Caco-2 (cell line): ENCODE measurements at places on chromosomes 3 and 15. TPM values are rescaled to one million over a fixed set of nuclear protein-coding genes. Genes with fewer than 3 reads are reported as not detected.

The ANKDD1A gene
- total RNA-seq, result 1.3 and 1.6 TPM in 2 replicates

The FBXW12 gene
- 1.7 and 2.3 TPM in 2 replicates for total RNA-seq

The CGNL1 gene
- 8.3 and 9.4 TPM in 2 replicates for total RNA-seq

The XCR1 gene
- total RNA-seq, result not detected in 2 replicates

GRCh38 chr3:134823679-134824078 lies 28.6 kb downstream of the EPHB1 start:
- no peak for DNase-seq

DNA sequence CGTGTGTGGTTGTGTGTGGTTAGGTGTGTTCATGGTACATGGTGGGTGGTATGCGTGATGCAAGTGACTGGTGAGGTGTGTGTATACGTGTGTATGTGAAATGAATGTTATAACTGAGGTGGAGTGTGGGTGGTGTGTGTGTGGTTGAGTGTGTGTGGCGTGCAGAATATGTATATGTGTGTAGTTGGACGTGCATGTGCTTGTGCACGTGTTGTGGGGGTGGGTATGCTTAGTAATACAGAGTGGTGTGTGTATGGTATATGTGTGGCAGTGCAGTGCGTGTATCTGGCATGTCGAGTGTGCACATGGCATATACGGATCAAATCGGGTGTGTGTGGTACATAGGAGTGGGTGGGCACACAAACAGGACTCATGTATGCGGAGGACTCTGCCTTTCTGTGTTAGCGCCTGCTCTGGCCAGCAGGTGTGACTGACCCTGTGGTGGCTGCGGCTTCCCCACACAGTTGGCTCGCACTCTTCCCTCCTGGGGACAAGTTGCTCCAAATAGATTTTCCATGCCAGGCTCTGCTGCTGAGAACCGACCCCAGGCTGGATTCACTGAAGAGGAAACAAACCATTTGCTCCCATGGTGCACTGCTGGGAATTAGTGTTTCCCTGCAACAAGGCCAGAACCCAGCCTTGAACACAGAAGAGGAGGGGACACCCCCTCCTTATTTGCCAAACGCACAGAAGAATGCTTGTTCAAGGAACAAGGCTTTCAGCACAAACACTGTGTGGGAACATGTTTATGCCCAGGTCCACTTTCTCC lies 1.2 kb upstream of the C3orf70 start:
- no peak for DNase-seq

DNA sequence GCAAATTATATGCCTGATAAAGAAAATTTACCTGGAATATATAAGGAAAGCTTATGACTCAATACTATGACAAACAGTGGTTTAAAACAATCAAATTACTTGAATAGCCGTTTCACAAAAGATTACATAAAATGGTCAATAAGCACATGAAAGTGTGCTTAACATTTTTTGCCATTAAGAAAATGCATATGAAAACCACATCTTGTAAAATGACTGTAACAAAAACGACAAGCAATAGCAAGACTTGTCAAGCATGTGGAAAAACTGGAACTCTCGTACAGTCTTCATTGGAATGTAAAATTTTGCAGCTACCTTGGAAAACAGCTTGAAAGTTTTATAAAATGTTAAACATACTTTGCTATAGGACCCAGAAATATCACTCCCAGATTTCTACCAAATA lies 1110.3 kb downstream of the NAALADL2 start:
- no peak for DNase-seq

GRCh38 chr3:120067083-120067482 lies 27.2 kb downstream of the GSK3B start:
- DNase-seq, result no peak

DNA sequence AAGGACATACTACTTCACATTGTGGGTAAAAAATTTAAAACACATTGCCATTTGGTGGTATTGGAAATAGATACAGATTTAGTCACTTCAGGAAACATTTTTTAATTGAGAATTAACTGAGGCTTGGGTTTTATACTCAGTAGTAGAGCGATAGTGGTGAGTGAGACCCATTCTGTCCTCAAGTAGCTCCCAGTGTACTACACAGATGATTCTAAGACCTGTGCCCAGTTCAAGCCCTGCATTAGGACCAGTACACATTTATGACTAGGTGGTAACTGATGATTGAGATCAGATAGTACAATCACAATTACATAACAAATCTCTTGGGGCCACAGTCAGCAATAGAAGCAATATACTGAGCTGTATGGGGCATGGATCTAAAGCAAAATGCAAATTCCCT lies 67.4 kb downstream of the GADL1 start:
- no peak for DNase-seq

GRCh38 chr3:111568911-111569310 lies 26.2 kb downstream of the ZBED2 start:
- DNase-seq, result no peak

DNA sequence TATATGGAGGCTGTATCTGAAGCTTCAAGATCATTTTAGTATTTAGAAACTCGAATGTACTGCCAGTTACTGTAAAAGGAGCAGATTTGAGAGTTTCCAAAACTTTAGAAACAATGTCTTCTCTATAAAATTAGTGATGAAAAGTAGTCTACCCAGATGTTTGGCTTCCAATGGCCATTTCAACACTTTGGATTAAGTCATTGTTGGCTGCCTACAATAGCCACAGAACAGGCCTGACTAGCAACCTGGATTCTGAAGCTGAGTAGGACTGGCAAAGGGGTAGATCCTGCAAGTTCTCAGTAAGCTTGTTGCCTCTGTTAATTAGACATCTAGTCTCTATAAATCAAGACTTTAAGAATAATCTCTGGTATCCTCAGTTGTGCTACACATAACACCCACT lies 239.0 kb upstream of the KCNMB2 start:
- no peak for DNase-seq

GRCh38 chr3:58495101-58495500 lies 3.2 kb downstream of the KCTD6 start:
- DNase-seq, result no peak

GRCh38 chr3:128508852-128509251 lies 15.9 kb upstream of the GATA2 start:
- no peak for DNase-seq

DNA sequence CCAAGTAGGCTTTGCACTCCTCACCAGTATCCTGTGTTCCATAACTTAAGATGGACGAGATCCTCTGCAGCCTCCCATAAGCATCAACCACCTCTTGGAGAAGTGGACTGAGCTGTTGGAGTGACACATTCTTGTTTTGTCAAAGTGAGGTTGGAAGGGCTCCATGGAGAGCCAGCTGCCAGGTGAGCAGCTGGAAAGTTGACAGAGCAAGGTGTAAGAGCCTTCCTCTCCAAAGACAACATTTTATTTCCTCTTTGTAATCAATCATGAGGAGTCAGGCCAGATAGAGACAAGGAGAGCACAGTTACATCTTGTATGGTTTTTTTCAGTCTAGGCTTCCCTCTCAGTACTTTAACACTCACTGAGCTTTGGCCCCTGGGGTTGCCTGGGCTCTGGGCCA lies 5.1 kb downstream of the ABI3BP start:
- DNase-seq, result no peak

DNA sequence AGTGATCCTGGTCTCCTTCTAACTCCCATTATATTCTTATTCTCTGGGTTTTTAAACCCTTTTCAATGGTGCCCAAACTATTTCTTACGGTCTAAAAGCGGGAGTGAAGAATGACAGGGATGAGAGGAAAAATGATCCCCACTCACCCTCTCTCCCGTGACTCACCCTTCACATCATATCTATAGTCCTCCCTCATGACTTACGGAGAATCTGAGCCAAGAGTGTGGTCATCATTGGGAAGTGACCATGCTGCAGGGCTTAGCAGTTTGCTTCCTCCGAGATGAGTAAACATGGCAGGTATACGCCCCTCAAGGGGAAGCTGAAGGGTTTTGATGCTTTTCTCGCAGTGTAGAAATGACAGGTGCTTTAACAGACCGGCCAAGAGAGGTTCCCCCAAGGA lies 274.0 kb downstream of the RYR3 start:
- no peak for DNase-seq

DNA sequence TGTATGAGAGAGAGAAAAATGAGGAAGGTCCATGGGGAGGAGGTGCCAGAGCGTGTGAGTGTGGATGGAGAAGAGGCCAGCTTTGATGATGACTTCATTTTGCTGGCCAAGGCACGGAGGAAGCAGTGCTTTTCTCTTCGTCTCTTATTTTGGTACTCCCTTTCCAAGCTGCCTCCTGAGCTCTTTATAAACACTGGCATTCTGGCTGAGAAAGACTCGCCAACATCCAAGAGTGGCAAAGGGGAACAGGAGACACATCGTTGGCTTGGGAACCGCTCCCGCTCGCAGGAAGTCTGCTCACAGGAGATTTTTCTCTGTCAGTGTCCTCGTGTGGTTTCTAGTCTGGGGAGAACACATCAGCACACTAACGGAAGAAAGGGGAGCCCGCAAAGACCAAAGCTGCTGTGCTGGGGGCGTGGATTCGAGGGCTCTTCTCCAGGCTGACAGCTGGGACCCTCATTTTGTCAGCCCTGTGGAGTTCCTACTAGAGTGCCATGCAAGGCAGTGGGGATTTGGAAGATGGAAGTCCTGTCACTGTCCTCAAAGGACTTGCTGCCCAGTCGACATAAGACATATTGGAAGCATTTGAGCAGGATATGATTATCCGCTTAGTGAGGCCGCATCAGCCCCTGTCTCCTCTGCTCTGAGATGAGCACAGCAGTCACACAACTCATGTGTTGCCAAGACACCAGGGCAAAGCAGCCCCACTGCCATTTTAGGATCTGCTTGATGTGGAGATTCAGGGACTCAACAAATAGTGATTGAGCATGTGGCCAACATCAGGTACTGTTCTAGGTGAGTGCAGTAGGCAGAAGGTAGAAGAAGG lies 8.0 kb upstream of the SEMA4B start:
- DNase-seq, result no peak

DNA sequence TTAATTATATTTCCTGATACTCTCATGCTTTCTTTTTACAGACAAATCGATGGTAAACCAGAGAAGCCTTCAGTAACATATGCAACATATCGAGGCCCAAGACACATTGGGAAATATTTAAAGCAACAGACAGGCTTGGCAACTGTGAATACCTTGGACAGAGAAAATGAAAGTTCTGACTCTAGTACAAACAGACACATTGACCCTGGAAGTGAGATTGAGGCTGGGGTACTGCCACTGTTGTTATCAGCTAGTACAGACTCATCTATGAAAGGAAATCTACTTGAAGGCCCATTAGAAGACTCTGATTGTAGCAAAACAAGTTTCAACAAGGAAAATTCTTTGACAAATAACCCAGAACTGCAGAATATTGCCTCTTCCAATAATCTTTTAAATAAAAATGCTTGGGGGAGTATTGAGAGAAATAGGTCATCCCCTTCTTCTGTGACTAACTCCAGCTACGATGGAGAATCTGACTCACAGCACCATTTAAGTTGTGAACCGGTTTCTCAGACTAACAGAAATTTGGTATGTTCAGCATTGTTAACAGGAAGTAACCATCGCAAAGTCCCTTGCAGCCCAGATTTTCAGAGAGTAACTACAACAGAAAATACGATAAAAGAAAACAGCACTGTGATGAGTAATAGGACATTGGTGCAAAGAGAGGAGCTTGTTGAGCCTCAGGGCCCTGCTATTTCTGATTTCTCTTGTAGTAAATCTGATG lies 50.2 kb downstream of the CRYBG3 start:
- DNase-seq, result no peak

DNA sequence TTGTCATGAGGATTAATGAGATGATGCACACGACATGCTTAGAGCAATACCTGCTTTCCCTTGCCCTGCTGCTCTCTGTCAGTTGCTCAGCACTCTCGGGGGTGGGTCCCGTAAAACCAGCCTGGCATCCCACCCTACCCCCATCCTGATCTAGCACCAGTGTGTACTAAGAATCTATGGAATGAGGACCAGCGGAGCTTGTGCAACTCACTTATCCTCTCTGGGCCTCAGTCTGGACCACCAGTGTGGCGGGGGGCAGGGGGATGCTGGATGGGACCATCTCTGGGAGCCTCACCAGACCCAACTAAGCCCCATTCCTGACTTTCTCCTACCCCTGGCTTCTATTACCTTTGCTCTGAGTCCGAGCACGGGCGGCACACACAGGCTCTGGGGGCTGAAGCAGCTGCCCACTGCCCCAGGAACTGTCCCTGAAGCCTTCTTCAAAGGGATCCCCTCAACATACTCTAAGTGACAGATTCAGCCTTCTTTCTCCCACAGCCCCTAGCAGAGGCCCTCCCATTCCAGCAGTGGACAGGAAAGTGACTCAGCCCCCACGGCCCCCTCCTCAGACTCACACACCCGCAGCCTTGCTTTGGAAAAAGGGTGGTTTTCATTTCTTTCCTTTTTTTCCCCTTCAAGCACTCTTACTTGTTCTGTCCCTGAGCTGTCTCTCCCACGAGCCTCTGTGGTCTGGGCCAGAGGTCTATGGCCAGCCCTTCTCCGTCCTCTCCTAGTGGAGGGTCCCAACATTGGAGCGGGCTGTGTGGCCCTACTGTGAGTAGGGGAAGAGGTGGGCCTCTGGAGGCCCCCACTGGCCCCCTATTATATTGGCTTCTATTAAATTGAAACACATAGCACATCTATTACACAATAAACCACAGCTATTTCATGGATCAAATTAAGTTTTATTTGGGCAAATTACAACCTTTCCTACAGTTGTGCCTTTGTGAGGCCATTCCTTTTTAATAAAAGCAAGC lies 100.3 kb downstream of the SMAD6 start:
- no peak for DNase-seq
